ENCODE measurements at places on chromosomes 11 and 22. TPM values are rescaled to one million over a fixed set of nuclear protein-coding genes. Genes with fewer than 3 reads are reported as not detected.

The TCN2 gene
- total RNA-seq, result 1.7 TPM

The ELFN2 gene
- total RNA-seq, result 0.38 TPM

The CSNK2A3 gene
- total RNA-seq, result 1.9 TPM

The WNT7B gene
- not detected for total RNA-seq

The PAX6 gene
- total RNA-seq, result not detected

The KRTAP5-7 gene
- not detected for total RNA-seq

The FAM111A gene
- total RNA-seq, result 136 TPM

The HYLS1 gene
- 14.0 TPM for total RNA-seq

All from activated CD4-positive, alpha-beta memory T cell treated with anti-CD3 and anti-CD28 coated beads, Interleukin-2, amount 10 ng/mL, durations not matched to agents 7 days and 5 days (primary cell).